ENCODE measurements at places on chromosomes 7 and 10.

GRCh38 chr7:28768577-28769147 lies 189.5 kb downstream of the TRIL start:
- DNase-seq, result no peak

GRCh38 chr10:117945651-117946050 lies 101.1 kb downstream of the RAB11FIP2 start:
- no peak for DNase-seq

DNA sequence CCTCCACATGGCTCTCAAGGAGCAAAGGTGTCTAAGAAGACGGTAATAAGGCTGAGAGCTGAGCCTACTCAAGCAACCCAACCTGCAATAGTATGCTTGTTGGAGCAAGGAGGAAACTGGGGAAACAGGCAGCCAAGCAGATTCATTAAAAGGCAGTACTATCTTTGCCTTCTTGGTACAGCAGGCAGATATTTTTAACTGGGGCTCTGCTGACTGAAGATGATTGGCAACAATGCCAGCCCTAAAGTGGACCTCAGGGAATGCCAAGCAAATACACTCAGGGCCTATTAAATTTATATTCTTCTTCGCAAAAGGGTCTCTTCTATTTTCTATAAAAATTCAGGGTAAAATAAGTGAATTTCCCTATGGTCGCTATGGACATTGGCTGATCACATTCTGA lies 109.4 kb upstream of the PCGF5 start:
- DNase-seq, result no peak

- no peak for DNase-seq
Measured at GRCh38 chr7:127366680-127367079, 25.8 kb downstream of the ZNF800 start.

DNA sequence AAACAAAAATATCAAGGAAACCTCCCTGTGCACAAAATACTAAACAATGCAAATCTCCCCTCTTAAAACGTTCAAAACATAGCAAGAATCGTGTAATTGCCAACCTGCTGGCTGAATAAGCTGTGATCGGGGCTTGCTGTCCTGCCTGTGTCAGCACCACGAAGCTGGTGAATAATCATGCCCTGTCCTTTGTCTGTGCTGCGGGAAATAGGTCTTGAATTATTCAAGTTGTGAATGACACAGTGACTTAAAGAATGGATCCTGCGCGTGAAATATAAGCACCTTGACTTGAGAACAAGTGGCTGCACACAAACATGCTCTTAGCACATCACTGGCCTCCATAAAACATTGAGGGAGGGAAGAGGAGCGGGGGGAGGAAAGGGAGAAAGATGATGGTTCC lies 130.2 kb downstream of the OAT start:
- DNase-seq, result no peak

- DNase-seq, result no peak
Measured at GRCh38 chr10:52256832-52257691, 57.0 kb upstream of the DKK1 start.

GRCh38 chr7:7567898-7568531 lies 1.3 kb downstream of the MIOS start:
- no peak for DNase-seq

DNA sequence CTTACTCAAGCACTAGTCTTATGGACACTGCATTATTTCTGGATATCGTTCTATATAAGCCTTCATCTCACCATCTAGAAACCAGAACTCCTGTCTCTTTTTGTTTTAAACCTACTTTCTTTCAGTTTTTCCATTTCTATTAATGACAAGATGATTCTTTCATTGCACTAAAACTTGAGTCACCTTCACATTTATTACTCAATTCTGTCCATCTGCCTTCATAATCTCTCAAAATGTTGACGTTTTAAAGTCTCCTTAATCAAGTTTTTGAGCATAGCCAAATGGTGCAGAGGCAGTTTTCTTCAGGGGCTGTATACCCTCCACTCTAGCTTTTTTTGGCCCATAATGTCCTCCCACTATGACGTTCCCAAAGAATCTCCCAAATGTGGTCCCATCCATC lies 17.6 kb downstream of the STAM start:
- no peak for DNase-seq

DNA sequence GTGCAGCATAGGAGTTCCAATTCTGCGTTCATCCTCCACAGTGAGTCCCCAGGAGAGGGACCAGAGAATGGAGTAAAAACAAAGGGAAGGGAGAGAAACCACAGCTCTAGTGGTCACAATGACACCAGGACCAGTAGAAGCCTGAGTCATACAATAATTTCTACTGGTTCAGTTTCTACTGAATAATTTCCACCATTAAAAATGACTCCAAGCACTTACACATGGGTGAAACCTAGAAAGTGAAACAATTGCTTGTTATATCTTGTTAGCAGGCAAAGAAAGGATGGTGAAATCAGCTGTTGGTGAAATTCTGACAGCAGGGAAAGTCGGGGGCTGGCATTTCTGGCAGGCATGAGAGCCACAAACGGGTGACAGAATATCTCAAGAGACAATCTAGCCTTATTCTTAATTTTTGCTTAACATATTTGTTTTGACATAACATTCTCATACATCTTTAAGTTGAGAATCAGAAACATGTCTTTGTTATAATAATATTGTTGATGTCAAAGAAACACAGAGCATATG lies 1065.8 kb upstream of the C7orf33 start:
- DNase-seq, result no peak

Measured in stimulated activated CD4-positive, alpha-beta T cell treated with anti-CD3 and anti-CD28 coated beads, Interleukin-15, amount 100 ng/mL, for 48 hours (primary cell).